ENCODE measurements at places on chromosomes 1 and 21. TPM values are rescaled to one million over a fixed set of nuclear protein-coding genes. Genes with fewer than 3 reads are reported as not detected.

GRCh38 chr1:211182746-211183145 lies 48.8 kb upstream of the KCNH1 start:
- no peaks in the 10 kb centered on the region for H3K36me3 ChIP-seq
- no peak for DNase-seq
- no peak overlapping the region for H3K27ac ChIP-seq
- no peaks in the 10 kb centered on the region for H3K27me3 ChIP-seq
- H3K4me3 ChIP-seq: no peak overlapping the region

- H3K27ac ChIP-seq: no peak overlapping the region
- H3K4me1 ChIP-seq: no peaks in the 10 kb centered on the region
- H3K36me3 ChIP-seq: peaks cover 13% of the 10 kb centered on the region
- DNase-seq: no peak
- no peaks in the 10 kb centered on the region for H3K27me3 ChIP-seq
These were observed 46.1 kb upstream of the RBM34 start for GRCh38 chr1:235207209-235207565.

DNA sequence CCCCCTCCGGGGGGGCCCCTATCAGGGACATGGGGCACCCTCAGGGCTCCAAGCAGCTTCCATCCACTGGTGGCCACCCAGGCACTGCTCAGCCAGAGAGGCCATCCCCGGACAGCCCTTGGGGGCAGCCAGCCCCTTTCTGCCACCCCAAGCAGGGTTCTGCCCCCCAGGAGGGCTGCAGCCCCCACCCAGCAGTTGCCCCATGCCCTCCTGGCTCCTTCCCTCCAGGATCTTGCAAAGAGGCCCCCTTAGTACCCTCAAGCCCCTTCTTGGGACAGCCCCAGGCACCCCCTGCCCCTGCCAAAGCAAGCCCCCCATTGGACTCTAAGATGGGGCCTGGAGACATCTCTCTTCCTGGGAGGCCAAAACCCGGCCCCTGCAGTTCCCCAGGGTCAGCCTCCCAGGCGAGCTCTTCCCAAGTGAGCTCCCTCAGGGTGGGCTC lies 34.9 kb downstream of the TRIM11 start:
- no peaks in the 10 kb centered on the region for H3K4me1 ChIP-seq
- no peaks in the 10 kb centered on the region for H3K36me3 ChIP-seq
- H3K27ac ChIP-seq: no peak overlapping the region
- no peak for DNase-seq

DNA sequence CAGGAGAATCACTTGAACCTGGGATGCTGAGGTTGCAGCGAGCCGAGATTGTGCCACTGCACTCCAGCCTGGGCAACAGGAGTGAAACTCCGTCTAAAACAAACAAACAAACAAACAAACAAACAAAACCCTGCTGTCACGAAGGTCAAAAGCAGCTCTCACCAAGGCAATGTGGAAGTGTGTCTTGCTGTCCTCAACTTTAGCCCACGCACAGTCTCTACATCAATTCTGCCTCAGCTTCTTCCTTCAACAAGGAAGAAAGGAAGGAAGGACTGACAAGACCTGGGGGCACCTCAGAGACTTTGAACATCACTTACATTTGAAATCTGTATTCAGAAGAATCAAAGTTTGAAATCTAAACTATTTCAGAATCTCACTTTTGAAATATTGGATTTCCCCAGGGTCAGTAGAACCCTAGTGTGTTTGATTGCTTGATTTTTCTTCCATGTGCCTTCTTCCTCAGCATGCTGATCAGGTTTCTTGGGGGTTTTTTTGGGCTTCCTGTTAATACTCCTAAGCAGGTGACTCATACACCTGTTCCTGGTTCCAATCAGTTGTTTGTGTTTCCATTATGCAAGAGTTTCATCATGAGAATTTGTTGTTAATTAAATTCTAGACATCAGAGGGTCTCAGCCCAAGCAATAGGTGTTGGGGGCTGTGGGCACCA lies 6.5 kb upstream of the CSTB start:
- H3K27me3 ChIP-seq: no peaks in the 10 kb centered on the region

- no peaks in the 10 kb centered on the region for H3K27me3 ChIP-seq
- DNase-seq: peak; percentile 4
- no peak overlapping the region for H3K27ac ChIP-seq
- no peaks in the 10 kb centered on the region for H3K4me1 ChIP-seq
- no peak overlapping the region for H3K4me3 ChIP-seq
- no peaks in the 10 kb centered on the region for H3K36me3 ChIP-seq
These were observed 111.5 kb upstream of the USP24 start for GRCh38 chr1:55326496-55327243.

DNA sequence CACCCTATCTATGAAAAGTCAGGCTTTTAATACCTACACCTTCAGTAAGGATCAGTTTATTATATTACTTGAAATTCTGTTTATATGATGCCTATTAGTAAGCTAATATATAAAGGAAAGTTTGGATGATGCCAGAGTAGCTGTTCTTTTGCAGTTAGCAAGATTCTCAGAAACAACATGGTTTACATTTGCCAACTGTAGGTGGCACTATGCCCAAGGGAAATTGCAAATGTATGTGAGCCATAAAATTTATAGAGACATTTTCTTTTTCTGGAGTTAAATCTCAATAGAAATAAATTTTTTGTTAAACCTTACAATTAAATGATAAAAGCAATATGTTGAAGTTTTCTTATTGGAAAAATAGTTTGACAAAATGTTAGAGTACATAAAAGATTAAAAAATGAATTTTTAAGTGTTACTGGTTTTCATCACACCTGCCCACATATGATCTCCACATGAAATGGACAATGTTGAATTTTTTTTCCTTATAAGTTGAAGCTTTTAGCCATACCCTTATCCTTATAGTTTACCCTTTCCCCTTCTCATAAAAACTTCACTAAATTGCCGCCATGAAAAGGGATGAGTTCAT lies 32.1 kb upstream of the EPHX4 start:
- no peak for DNase-seq
- H3K27ac ChIP-seq: no peak overlapping the region
- H3K27me3 ChIP-seq: peaks cover 5% of the 10 kb centered on the region
- no peaks in the 10 kb centered on the region for H3K4me1 ChIP-seq

RAB42 gene
- total RNA-seq: 1.1 TPM

TMEM53 gene
- 23.6 TPM for total RNA-seq

RASAL2 gene
- total RNA-seq: 6.0 TPM

Measured in liver (tissue), 10 donors.